ENCODE measurements at places on chromosomes 12 and 14. TPM values are rescaled to one million over a fixed set of nuclear protein-coding genes. Genes with fewer than 3 reads are reported as not detected.

Gene LGR5
- not detected for total RNA-seq

Gene SLC25A29
- 51.6 TPM for total RNA-seq

Gene RTL1
- total RNA-seq = not detected

Gene USP5
- 60.5 TPM for total RNA-seq

Gene SPTB
- total RNA-seq = 0.36 TPM

Gene CLEC2A
- total RNA-seq = not detected

Gene KCNH5
- not detected for total RNA-seq

Gene KRT2
- not detected for total RNA-seq

Measured in epithelial cell of proximal tubule (primary cell).